Glomerular endothelial cell (primary cell): ENCODE measurements at places on chromosomes 6 and 20.

- no peak for DNase-seq
Measured at GRCh38 chr20:19330038-19330437, 117.6 kb downstream of the SLC24A3 start.

DNA sequence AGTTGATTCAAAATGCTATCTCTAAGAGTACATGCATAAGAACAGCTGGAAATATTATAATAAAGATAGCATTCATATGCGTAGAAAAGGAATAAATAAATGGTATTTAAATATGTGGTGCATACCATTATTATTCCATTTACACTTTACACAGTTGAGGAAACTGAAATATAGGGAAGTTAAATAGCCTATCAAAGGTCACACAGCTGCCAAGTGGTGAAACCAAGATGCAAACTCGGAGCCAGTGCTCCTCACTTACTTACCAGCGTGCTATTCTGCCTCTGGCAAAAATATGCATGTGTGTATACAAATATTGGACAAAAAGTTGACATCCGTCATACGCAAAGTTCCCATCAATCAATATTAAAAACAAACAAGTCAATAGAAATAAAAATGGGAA lies 22.3 kb upstream of the ANKEF1 start:
- no peak for DNase-seq

- DNase-seq, result no peak
Measured at GRCh38 chr6:32226434-32226833, 2.6 kb upstream of the NOTCH4 start.

DNA sequence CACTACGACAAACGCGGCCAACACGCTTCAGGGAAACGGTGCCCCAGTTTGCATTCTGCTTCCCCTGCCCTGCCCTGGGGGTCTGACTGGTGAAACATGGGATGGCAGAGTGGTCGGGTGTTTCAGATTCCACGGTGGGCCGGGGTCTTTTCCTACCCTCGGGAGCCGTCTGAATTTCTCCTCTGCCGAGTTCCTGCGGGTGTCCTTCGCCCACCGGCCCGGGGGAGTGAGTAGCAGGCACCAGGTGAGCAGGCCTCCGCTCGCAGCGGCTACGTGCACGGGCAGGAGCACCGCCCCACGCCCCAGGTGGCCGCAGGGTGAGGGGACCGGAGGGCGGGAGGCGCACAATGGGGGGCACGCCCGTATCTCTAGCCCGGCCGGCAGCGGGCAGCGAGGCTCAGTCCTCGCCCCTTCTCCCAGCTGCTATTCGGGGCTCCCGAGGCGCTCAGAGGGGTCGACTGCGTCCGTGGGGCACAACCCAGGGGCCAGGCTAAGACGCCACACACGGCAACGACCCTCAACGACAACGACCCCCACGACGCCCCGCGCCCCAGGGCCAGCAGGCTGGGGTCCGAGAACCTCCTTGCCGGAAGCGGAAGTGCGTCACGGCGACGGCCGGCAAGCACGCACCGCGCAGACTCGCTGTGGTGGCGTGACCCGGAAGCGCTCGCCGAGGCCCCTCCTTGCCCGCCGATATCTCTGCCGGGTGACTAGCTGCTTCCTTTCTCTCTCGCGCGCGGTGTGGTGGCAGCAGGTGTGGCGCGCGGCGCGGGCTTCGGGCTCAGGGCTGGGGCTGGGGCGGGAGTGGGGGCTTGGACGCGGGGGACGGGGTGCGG lies at the start of gene RPS21:
TSS of gene RPS21 (plus strand) at position 721 of the 836 bp plus-strand sequence. CDS start 236 bp downstream, outside the sequence.
- no peak for DNase-seq

DNA sequence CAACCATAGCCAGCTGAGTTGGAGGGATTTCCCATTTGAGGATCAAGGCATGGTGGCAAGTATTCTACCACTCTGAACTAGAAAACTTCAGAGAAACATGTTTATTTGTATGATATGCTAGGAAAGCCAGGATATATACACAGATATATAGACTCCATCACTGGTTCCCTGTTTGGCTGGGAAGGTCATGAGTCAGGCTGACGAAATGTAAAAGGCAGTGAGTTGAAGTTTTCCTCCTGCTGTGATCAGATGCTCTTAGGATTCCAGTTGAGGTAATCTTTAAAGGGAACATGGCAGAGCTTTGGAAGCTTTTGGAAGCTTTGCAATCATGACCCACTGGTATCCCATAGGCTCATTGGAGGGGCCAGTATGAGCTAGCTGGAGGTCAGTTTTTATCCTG lies 1369.1 kb downstream of the EPHA7 start:
- DNase-seq, result no peak

GRCh38 chr6:12479881-12480280 lies 189.7 kb downstream of the EDN1 start:
- no peak for DNase-seq

DNA sequence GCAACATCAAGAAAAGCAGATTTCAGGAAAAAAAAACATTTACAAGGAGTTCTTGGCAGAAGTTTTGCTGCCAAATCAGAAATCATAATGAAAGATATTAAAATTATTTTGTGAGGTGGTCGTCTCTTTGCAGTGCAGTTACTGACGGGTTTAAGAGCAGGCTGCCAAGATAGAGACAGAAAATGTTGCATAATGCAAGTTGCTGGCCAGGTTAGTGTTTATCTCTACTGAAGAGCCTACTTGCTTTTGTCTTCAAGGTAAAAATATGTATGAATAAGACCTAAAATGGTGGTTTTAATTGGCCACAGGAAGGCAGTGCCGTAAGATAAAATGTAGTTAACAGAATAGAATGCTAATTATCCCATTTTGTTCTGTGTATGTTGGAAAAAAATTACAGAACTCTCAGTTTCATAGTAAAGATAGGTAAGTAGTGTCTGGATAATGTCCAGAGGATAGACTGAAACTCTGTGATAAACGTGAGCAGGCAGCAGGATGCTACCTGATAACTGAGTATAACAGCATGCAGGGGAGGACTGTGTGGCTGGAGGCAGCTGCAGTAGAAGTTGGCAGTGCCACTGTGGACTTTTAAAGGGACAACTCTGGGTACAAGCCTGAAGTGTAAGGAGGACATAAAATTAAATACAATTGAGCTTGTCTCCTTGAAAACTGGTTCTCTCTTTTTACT lies 13.9 kb downstream of the FOXO3 start:
- DNase-seq, result no peak

GRCh38 chr6:169839029-169839481 lies 87.6 kb downstream of the ERMARD start:
- no peak for DNase-seq

DNA sequence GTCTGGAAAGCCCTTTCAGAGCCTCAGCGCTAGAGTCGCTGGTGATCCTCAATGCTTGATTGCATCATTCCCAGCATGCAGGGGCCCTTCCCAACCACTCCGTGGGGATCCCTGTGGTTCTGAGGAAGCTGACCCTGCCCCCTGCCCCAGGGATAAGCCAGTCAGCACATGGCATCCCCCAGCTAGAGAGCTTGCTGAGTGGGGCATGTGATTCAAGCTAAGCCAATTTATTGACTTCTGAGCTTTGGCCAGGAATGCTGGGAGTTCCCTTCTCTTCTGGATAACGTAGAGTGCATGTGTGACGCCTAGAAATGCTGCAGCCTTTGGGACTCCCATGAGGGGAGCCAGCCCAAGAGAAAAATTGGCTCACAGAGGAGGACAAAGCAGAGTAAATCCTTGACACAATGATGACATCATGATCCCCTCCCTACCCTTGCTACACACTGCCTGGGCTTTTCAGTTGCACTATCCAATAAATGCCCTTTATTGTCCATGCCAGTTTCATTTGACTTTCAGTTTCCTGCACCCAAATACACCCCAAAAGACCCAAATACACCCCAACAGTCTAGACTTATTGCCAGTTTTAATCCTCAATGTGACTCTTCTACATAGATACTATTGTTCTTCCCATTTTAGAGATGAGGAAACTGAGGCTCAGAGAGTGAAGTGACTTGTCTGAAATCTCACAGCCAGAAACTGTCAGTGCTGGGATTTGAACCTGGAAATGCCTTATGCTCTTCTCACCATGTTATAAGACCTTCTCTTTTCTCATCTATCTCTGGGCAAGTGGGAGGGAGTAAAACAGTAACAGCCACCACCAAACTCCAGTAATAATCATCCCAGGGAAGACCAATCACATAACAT lies 34.3 kb downstream of the KCNB1 start:
- DNase-seq, result no peak

GRCh38 chr6:129749749-129750120 lies 39.8 kb upstream of the ARHGAP18 start:
- DNase-seq, result no peak

DNA sequence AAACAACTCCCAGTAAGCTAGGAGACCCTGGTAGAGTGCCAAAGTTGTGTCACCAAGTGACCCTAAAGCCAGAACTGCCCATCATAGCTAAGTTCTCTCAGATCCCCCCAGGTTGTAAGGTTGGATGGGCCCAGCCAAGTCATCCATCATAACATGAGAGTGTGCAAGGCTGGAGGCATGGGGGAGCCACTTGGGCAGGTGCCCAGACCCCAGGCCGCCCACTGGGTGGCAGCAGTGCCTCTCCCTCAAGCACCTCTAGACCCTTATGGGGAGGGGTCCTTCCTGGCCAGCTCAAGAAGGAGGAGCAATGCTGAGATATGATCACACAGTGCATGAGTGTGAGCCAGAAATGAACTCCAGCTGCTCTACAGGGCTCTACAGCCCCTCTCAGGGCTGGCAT lies 154.5 kb downstream of the MYLK4 start:
- no peak for DNase-seq

GRCh38 chr6:159037756-159038290 lies 7.0 kb downstream of the TAGAP start:
- DNase-seq, result no peak

DNA sequence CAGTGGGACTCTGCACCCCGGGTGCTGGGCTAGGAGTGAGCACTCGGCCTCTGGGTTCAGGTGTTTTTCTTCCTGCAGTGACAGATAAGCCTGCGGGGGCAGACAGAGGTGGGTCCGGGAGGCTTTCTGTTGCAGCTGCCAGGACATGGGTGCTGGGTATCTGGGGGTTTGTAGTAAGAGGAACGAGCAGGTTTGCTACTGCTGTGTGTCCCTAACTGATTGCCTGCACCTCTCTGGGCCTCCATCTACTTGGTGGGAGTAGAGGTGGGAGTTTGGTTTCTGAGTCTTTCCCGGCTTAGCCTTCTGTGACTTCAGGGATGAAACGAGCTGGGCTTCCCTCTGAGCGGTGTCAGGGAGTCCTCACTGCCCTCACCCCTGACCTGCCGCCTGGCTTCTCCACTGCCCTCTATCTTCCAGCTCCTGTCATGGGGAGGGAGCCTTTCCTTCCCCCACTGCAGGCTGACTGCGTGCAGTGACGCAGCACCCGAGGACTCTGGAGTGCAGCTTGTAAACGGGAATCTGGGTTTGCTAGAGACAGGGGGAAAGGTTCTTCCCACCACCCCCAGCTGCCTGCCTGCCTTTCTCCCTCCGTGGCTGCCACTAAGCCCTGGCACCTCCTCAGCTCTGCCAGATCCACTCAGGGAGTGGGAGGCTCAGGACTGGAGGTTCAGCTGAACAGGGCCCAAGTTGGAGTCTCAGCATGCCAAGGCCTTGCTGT lies 6.7 kb downstream of the DLGAP4 start:
- DNase-seq, result no peak

- DNase-seq, result no peak
Measured at GRCh38 chr6:84450018-84450417, 222.6 kb upstream of the CEP162 start.

GRCh38 chr6:84801250-84801649 lies 36.9 kb upstream of the TBX18 start:
- DNase-seq, result no peak

DNA sequence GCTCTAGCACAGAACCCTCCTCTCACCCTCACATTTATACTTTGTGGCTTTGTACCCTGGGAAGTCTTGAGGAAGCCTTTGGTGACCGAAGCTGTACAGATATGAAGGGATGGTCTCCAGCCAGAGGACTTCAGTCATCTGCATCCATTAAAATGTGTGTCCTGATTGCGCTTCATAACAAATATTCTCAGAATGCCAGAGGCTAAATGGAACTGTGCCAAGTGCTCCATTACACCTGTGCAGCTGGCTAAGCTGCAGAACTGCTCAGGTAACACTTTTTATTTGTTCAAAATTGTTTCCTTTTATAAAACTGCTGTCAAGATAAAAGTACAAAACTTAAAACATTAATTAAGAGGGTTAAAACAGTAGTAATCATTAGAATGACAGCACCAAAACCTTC lies 22.3 kb downstream of the TPBG start:
- DNase-seq, result no peak

GRCh38 chr6:55953335-55953734 lies 77.9 kb upstream of the BMP5 start:
- no peak for DNase-seq
